Stimulated activated CD4-positive, alpha-beta T cell treated with anti-CD3 and anti-CD28 coated beads, Interleukin-4, amount 100 ng/mL, for 4 hours (primary cell): ENCODE measurements at places on chromosomes 16 and 17.

- DNase-seq: no peak
Observed at GRCh38 chr16:55690841-55691240, 35.1 kb downstream of the SLC6A2 start.

DNA sequence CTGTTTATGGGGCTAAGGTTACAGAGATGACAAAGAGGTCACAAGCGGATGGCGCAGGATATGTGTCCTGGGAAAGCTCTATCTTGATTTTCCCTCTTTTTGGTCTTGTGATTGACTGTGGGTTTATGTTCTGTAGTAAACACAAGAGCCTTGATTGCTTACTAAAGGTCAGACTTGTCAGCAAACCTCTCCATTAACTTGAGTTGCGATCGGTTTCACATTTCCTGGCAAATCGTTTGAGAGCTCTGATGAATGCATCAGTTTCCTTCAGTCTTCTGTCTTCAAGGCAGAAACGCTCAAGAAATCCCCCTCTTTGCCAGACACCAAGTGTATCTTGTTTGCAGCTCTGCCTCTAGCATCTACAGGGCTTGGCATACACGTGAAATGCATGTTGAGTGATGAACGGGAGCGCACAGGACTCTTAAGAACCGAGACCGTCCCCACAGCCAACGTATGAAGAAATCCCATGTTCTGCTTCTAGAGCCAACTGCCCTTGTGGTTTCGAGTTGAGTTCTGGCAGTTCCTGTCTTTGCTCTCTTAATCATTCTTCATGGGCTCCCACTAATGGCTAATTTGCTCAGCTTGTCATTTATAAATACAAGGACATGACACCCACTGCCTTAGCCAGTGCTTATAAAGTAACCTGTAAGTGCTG is 143.3 kb downstream of the PITPNC1 start:
- DNase-seq: no peak

- DNase-seq: peak; percentile 11
Observed at GRCh38 chr16:85428168-85428898, 184.8 kb upstream of the GSE1 start.

DNA sequence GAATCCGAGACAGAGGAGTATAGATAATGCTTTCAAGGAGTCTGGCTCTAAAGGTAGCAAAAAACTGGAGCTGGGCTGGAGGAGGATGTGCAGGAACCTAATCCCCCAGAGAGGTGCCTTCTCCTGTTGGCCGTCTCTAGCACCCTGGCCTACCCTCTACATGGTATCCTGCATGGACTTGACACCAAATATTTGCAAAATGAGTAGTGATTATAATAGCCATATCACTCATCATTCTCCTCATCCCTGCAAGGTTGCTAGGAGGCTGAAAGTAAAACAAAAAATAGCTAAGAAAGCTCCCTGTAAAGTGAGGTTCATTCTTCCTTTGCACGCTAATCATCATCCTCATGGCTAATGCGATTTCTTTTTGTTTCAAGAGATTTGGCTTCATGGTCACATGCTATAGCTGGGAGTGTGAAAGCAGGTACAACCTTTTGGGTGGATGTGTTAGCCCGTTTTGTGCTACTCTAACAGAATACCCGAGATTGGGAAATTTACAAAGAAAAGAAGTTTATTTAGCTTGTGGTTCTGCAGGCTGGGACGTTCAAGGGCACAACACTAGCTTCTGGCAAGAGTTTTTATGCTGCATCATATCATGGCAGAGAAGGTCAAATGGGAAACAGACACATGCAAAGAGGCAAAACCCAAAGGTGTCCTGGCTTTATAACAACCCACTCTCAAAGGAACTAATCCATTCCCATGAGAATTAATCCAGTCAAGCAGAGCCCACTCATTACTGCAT is 27.1 kb upstream of the CIITA start:
- DNase-seq: no peak

DNA sequence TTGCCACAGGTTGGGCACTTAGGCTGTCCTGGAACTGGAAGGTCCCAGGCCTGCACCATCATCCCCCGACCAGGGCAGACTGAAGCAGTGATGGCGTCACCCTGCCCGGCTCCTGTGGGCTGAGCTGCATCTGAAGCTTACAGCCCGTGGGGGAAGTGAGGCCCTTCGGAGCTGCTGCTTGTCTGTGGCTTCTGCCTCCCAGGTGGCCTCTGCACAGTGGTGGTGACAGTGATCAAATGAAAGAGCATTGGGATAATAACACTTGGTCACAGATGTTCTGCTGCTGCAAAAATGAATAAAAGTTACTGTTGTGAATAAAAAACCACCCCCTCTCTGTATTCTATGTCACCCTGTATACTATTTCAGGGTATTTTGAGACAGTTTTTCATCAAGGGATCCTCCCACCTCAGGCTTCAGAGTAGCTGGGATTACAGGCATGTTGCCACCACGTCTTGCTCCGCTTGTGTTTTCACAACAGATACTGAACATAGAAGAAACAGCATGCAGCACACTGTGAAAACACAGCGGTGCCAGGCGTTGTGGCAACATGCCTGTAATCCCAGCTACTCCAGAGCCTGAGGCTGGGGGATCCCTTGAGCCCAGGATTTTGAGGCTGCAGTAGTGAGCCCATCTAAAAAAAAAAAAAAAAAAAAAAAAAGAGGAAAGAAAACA is 165.0 kb downstream of the LGALS9B start:
- DNase-seq: no peak

- no peak for DNase-seq
Observed at GRCh38 chr17:62675260-62675659, 47.8 kb downstream of the MRC2 start.

DNA sequence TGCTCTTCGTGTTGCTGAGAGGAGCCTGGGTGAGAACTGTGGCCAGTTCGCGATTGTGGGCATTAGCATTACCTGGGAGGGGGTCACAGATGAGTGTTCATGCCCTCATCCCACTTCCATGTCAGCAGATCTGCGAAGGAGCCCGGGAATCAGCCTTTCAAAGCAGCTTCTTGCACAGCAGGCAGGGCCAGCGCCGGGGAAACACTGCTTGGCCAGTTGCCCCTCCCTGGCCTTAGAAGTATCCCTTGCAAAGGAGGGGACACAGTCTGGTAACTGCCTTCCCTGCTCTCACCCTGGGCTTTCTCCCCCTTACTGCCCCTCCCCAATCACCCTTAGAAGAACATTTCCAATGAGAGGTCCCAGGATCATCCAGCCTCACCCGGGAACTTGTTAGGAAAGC is 42.8 kb upstream of the FOXF1 start:
- no peak for DNase-seq

DNA sequence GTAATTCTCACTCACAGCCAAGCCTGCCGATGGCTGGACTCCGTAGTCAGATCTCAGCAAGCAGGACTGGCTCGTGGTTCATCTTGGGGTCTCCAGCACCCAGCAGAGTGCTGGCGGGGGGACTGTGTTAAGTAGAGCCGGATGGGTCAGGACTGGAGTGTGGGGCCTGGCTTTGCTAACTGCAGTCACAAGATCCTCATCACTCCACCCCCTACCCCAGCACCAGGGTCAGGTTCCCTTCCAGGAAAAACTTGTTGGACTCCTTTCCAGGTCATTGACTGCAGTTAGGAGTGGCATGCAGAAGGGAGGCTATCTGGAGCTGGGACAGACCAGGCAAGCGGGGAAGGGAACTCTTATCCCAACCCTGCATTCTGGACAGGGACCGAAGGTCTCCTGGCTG is 6.0 kb downstream of the CIITA start:
- DNase-seq: no peak

DNA sequence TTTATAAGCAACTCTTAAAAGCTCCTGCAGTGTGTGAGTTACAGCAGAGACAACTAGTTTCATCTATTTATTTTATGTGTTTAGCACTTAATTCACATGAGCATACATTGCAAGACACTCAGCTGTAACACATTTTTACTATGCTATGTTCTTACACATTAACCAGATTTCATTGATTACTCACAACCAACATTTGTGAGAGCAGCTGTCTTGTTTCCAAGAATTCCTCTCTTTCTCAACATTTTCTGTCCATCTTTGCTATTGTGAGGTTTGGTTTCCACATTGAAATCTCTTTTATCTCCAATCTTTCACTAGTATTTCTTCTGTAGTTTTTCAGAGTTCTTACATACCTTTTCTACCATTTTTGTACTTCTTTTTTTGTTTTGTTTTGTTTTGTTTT is 51.2 kb downstream of the COPRS start:
- DNase-seq: no peak

- DNase-seq: no peak
Observed at GRCh38 chr17:43574896-43575525, 28.9 kb upstream of the ETV4 start.

DNA sequence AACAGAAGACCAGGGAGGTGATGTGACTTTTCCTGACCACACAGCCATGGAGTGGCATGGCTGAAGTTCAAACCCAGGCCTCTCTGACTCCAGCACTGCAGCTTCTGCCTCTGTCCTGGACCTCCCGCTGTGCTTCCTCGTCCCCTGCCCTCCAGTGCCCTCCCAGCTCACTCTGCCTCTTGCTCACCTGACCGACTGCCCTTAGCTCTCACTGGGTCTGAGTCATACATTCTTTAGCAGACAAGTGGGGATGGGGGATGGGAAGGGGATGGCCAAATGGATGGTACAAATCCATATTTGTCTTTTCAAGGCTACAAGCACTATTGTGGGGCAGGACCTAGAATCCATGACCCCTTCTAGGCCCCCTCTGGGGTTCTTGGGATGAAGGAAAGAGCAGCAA is 33.0 kb downstream of the PITPNM3 start:
- no peak for DNase-seq

- no peak for DNase-seq
Observed at GRCh38 chr17:27996202-27997043, 46.1 kb upstream of the NLK start.

DNA sequence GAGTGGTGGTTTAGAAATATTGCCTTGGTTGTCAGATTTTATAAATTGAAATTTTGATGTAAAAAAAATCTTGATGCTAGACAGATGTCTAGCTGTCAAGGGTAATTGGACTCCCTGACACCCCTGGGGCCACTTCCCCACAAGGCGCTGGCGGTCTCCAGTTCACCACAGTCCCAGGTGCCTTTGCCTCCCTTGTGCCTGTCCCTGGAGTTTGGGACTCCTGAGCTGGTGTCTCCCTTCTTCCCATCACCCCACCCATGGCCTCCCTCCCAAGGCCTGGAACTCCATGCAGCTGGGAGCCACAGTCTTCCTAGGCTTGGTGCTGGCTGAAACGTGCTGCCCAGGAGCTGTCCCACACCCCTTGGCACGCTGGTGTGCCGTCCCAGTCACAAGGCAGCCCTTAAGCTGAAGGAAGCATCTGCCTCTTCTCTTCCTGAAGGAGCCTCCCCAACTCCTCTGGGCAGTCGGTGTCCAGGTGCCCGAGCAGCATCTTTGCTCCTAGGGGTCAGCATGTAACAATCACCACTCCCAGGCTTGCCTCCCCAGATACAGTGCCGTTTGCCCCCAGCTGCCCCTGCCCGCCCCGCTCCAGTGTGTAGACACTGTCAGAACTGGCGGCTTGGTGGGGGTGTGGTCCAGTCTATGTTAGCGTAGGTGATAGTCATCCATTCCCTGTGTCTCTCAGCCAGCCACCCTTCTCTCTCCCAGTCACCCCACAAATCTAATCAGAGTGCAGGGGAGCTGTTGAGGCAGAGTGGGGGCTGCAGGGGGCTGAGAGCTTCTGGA is 26.2 kb downstream of the POLR3E start:
- no peak for DNase-seq

DNA sequence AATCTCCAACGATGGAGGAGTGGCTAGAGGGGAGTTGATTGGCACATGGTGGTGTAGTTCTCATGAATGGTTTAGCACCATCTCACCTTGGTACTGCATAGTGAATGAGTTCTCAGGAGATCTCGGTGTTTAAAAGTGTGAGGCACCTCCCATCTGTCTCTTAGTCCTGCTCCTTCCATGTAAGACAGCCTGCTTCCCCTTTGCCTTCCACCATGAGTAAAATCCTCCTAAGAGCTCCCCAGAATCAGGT is 428.8 kb upstream of the MAF start:
- DNase-seq: no peak

DNA sequence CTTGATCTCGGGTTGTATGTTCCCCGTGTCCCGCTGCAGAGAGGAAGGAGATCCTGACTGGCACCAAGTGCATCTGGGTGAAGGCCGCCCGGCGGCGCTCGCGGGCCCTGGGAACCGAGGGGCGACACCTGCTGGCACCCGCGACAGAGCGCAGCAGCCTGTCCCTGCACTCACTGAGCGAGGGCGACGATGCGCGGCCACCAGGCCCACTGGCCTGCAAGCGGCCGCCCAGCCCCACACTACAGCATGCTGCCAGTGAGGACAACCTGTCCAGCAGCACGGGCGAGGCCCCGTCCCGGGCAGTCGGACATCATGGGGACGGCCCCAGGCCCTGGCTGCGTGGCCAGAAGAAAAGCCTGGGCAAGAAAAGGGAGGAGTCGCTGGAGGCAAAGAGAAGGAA is 7.5 kb downstream of the BTBD17 start:
- peak; percentile 40 for DNase-seq

GRCh38 chr17:68957944-68958343 is 2.8 kb upstream of the ABCA8 start:
- DNase-seq: no peak

DNA sequence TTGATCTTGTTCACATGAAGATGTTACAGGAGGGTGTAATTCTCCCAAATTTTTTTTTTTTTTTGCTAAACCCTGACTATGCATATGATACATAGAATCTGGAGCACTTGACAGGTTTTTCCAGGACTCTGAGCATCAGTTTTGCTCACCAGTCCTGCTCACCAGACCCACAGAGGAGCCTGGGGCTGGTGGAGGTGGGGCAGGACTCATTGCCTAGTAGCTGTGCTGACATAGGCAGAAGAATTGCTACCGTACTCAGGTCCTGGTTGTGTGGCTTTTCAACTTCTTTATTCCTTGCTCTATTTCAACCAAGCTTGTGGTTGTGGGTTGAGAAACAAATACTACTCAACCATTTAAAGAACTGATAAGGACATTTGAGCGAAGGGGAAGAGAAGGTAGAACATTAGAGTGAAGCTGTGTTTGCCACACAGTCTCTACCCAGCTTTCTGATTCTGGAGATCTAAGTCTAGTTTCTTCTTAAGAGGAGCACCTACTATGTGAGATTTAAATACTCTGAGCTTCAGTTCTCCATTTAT is 212.4 kb downstream of the UTP18 start:
- no peak for DNase-seq

DNA sequence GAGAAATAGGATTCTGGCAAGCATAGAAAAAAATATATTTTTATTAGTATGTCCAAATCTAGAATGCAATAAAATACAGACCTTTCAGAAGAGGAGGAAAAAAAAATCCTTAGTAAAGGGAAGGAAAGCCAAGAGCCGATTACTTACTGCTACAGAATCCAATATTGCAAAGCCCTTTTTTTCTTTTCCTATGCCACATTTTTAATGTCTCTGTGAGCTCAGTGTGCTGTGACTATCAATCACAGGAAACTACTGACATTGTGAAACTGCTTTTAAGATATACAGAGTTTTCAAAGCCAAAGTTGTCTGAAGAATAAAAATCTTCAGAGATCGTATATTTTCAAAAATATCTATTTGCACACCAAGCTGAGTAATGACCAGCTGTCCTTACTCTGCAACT is 120.4 kb downstream of the CHD9NB start:
- DNase-seq: no peak

GRCh38 chr16:57426356-57426755 is 20.8 kb downstream of the CIAPIN1 start:
- no peak for DNase-seq
